ENCODE measurements at places on chromosomes 7 and 10.

DNA sequence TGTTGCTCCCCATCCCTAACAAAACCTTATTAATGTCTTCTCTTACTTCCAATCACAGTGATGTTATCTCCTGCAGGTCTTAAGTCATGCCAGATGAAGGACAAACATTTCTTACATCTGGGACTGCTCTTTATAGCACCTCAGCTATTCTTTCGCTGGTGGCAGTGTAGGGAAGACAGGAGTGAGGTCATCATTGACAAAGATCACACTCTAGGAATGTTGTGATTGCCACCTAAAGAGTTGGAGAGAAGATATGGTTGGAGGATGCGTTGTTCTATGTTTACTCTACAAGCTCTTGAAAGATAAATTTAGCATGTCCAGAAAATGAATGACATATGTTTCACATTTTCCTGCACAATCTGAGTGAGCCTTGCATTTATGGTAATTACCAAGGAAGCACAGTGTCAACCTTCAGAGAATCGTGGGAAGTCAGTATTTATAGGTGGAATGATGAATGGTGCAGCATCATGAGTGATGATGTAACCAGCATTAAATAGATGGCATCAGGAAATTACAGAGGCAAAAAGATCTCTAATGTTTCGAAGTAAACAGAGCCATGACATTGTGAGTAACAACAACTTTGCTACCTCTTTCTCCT, 188.1 kb upstream of the STEAP1 start:
- no peak for DNase-seq

DNA sequence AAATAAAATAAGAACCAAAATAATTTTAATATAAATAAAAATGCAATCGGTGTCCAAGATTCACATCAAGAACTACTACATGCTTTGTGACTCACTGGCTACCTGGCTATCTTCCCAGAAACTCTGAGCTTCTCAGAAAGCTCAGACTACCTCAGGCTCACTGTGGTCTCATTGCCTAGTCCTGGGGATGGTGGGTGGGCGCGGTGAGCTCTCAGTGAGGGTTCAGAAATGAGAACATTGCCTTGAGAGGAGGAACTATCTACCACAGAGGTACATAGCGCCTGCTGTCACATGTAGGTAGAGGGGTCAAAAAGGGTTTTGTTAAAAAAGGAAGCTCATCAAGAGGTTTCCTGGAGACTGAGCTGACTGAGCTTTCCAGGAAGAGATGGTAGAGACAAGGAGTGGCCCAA, 108.0 kb downstream of the WDFY4 start:
- DNase-seq = no peak

DNA sequence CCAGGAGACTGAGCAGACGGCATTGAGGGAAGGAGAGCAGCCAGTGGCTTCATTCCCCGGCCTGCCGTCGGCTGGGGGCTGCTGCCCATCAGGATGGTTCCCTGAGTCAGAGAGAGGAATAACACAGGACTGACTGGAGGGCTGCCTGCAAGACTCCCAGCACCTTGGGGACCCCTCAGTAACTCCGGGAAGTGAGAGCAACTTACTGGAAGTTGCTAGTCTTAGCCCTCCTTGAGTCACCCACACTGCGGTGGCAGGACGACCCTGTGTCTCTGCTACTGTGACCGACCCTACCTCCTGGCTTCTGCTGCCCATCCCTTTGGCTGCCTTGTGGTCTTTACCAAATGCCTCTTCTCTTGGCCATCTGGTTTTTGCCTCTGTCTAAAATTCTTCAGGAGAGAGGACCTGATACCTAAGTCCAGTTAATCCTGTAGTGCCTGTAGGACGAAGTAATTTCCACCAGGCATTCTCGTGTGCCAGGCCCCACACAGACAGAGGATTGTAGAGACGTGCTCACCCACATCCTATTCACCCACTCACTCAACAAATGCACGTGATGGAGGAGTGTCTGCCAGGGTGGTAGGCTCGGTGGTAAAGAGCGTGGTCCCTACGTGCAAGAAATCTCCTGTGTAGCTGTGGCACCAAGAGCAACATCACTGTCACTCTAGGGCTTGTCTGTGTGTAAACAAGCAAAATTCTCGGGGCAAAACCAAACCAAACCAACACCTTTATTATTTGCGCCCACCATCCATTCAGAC, 156.5 kb downstream of the PRKCQ start:
- DNase-seq = no peak

DNA sequence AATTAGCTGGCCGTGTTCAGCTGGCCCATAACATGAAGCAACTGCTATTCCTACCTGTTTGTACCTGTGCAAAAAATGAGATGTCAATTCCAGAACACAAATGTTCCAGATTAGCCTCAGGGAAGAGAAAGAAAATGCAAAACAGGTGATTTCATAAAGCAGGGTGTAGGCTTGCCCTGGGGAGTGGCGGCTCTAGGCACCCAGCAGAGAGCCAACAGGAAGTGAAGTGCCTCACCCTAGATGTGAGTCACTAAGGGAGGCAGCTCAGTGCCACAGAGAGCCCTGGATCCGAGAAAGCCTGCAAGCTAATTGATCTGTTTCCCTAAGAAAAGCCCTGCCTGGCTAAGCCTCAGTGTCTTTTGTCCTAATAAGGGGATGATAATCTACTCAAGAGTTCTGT, 240.0 kb downstream of the ARHGAP21 start:
- DNase-seq = no peak

GRCh38 chr7:107993891-107994291, 9.1 kb downstream of the LAMB1 start:
- no peak for DNase-seq

DNA sequence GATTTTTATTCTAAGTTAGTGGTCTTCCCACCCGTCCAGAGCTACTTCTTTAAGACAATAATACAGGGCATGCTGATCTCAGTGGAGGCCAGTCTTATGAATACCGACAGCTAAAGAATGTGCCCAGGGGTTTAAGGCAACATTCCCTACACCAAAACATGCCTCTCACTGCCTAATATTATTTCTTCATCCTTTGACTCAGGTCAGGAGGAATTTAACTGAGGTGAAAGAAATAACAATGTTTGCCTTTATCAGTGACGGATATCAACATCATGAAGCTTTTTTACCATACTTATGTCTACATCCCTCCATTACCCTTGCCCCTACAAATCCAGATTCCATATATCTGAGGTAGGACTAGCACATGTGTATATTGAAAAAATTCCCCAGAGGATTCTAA, 33.3 kb upstream of the TES start:
- DNase-seq = no peak

DNA sequence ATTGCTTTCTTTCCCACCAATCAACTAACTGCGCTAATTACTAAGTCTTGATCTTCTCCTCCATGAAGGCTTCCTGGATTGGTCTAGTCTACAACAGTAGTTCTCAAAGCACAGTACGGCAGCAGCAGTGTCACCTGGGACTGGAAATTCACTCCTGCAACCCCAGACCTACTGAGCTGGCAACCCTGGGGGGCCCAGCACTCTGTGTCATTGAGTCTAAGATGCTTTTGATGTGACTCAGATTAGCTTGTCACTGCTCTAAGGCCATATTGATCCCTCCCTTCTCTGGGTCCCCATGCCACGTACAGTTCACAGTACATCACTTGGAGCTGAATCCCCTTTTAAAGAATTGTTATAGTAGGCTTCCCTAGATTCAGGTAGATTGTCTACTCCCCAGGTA, 65.7 kb upstream of the KMT2C start:
- no peak for DNase-seq

GRCh38 chr7:106485031-106485551, 175.9 kb downstream of the CCDC71L start:
- no peak for DNase-seq

DNA sequence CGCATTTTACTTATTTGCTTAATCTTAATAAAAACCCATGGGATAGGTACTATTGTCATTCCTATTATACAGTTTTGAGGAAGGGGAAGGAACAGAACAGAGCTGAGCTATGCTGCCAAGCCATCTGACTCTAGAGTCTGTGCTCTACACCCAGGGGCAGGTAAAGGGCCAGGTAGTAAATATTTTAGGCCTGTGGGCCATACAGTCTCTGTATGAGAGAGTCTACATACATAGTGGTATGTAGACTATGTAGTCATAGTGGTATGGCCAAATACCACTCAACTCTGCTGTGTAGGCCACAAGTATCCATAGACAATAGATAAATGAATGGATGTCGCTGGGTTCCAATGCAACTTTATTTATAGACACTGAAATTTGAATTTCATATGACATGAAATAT, 3.4 kb upstream of the SRI start:
- no peak for DNase-seq

DNA sequence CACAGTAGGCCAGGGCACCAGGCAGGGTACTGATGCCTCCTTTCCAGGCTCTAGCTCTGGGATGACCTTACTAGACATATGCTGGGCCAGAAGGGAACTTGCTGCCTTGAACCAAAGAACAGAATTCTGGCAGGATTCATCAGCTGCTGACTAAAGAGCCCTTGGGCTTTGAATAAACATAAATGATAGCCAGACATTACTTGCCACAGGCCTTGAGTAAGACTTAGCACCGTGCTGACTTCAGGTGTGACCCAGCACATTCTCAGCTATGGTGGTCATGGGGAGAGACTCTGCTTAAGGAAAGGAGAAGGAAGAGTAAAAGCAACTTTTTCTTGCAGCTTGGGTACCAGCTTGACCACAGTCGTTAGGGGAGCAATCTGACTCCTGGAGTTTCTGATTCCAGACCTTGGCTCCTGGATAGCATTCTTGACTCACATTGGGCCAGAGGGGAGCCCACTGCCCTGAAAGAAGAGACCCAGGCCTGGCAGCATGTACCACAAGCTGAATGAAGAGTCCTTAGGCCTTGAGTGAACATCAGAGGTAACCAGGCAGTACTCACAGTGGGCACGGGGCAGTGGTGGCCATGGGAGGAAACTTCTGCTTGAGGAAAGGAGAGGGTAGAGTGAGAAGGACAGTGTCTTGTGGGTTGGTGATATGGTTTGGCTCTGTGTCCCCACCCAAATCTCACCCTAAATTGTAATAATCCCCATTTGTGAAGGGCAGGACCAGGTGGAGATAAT, 926.1 kb upstream of the SORCS1 start:
- DNase-seq = no peak

DNA sequence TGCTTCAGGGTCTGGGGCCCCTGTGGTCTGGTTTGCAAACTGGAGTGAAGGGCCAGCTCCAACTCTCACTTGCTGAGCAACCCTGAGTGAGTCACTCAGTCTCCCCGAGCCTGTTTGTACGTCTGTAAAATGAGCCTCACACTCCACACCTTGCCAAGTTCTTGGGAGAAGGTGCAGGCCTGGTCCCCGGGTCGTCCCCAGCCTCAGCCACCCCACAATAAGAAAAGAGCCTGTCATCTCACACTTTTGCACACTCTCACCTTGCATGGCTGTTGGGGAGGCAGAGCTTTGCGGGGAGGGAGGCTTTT, 5.2 kb downstream of the GRIFIN start:
- no peak for DNase-seq

DNA sequence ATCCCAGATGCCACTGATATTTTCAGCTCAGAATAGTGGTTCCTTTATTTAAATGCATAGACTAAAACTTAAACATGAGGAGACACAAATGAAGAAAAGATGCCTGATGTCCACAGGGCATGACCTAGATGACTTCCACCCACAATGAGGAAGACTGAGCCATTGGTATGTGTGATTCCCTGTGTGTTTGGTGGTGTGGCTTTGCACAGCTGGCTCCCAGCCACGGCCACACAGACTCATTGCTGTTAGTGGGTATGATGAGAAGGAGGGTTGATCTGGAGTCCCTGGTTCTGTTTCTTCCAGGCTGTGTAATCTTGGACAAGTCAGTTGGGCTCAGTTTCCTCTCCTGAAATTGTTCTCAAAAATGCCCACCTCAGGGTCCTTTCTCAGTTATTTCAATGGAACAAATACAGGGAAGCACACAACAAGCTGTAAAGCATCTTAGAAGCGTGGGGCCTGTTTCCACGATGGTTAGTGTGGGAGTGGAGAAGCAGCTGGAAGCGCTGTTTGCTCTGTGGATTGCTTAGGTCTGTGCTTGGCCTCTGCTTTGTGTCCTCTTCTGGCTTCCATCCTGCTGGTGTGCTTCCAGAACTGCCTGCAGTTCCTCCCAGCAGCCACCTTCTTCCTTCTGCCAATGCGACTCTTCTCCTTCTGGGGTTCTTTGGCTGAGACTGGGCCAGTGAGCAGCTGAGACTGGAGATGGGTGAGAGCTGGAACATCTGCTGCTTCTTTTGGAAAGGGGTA, 303.7 kb downstream of the BMPER start:
- peak; percentile 14 for DNase-seq

DNA sequence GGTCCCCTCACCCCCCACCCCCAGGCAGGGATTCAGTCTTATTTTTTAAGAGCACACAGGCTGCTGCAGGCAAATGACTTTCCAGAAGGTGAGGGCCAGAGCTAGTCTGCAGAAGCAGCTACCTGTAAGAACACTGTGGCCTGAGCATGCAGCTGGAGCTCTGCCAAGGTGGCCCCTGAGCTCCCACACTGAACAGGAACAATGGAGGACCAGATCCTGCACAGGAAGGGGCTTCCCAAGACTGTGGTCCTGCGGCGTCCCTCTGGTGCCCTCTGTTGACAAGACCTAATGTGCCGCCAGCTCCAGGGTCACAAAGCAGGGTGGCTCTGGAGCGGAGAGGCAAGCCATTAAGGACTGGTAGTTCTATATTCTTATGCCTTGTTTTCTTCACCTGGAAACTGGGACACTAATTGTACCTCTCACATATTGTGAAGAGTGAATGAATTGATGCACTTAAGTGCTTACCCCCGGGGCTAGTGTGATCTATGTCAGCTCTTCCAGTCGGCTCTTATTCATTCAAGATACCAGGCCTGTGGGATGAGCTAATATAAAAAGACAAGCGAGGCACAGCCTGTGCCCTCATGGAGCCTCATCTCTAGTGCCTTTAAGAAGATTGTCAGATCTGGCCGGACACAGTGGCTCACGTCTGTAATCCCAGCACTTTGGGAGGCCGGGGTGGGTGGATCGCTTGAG, 8.0 kb upstream of the BEND7 start:
- DNase-seq = no peak

DNA sequence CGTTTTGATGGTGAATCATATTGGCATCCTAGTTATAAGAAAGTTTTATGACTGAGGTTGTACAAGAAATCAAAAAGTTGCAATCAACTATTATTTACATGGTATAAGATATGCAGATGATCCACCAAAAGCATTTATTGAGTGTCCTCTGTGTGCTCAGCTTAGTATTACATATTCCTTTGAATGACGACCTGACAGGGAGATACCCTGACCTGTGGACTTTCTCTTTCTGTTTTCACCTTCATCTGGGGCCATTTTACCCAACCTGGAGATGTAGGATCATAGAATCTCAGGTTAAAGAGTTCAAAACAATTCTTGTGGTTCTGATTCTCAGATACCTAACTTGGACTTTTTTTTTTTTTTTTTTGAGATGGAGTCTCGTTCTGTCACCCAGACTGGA, 269.1 kb upstream of the SORCS1 start:
- no peak for DNase-seq

DNA sequence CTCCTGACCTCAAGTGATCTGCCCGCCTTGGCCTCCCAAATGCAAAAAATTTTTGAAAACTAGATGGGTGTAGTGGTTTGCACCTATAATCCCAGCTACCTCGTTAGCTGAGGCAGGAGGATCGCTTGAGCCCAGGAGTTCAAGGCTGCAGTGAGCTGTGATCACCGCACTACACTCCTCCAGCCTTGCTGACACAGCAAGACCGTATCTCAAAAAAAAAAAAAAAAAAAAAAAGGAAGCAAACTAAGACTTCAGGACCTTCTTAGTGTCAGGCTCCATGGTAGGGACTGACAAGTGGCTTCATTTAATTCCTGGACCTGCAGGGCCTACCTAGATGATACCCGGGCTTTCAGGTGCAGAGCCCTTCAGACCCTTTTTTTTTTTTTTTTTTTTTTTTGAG, 2.5 kb downstream of the POP7 start:
- DNase-seq = no peak
